ENCODE measurements at places on chromosomes 3 and 15.

- no peaks in the 10 kb centered on the region for H3K27me3 ChIP-seq
- no peak overlapping the region for H3K4me3 ChIP-seq
These were observed 16.4 kb downstream of the GYG1 start for GRCh38 chr3:149007567-149008257.

DNA sequence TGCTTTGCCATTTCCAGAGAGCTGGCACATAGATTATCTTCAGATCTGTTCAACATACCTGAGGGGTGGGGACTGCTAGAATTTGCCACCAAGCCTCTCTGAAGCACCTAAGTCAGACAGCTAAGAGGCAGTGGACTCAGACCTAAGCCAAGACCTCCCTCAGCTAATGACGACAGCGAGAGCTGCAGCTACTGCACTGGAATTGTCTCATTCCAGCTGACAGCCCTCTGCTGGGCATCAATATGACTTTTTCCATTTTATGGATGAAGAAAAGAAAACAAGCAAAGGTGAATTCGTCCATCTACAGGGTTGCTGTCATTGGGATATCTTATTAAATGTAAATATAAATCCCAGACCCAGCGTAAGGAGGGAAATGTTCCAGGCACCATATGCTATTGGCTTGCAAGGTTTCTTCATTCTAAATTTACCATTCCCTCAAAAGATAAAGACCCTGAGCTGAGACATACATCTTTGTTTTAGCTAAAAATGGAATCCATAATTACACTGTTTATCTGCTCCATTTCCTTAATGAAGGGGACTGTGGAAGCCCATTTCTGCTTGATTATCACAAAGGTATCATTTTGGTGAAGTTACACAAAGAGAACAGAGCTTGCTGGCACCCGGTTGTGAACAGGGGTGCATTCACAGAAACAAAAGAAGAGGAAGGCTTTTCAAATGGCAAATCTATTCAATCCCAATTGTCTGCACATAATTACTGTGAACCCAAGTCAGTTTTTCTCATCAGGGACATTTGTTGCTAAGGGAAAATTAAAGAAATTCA is 85.5 kb upstream of the LRTM1 start:
- H3K27ac ChIP-seq: no peak overlapping the region
- no peaks in the 10 kb centered on the region for H3K4me1 ChIP-seq
- no peaks in the 10 kb centered on the region for H3K27me3 ChIP-seq
- no peaks in the 10 kb centered on the region for H3K36me3 ChIP-seq
- no peak for DNase-seq

GRCh38 chr15:46441294-46442062 is 806.6 kb downstream of the SQOR start:
- no peaks in the 10 kb centered on the region for H3K4me1 ChIP-seq
- no peaks in the 10 kb centered on the region for H3K36me3 ChIP-seq
- H3K27me3 ChIP-seq: no peaks in the 10 kb centered on the region
- no peak for DNase-seq

GRCh38 chr3:148866261-148866660 is 1.2 kb downstream of the CPA3 start:
- H3K4me3 ChIP-seq: no peak overlapping the region
- no peaks in the 10 kb centered on the region for H3K36me3 ChIP-seq

GRCh38 chr3:171678971-171679492 is 131.3 kb downstream of the PLD1 start:
- H3K4me1 ChIP-seq: no peaks in the 10 kb centered on the region
- H3K27ac ChIP-seq: no peak overlapping the region
- H3K36me3 ChIP-seq: no peaks in the 10 kb centered on the region
- H3K4me3 ChIP-seq: no peak overlapping the region
- no peak for DNase-seq
- H3K27me3 ChIP-seq: peaks cover 28% of the 10 kb centered on the region

GRCh38 chr3:126451511-126451910 is 24.2 kb downstream of the ZXDC start:
- DNase-seq: no peak
- H3K4me3 ChIP-seq: no peak overlapping the region
- peaks cover 37% of the 10 kb centered on the region for H3K36me3 ChIP-seq
- H3K4me1 ChIP-seq: peaks cover 4% of the 10 kb centered on the region
- no peaks in the 10 kb centered on the region for H3K27me3 ChIP-seq

GRCh38 chr15:76059320-76060117 is at the start of gene TMEM266:
TSS of gene TMEM266 (plus strand) at chr15:76059985. CDS start at chr15:76134264, 74,279 bp downstream.
- H3K36me3 ChIP-seq: no peaks in the 10 kb centered on the region
- DNase-seq: no peak
- H3K4me3 ChIP-seq: peak within 1 kb of the TSS; percentile 72
- peaks cover 66% of the 10 kb centered on the region for H3K27me3 ChIP-seq

DNA sequence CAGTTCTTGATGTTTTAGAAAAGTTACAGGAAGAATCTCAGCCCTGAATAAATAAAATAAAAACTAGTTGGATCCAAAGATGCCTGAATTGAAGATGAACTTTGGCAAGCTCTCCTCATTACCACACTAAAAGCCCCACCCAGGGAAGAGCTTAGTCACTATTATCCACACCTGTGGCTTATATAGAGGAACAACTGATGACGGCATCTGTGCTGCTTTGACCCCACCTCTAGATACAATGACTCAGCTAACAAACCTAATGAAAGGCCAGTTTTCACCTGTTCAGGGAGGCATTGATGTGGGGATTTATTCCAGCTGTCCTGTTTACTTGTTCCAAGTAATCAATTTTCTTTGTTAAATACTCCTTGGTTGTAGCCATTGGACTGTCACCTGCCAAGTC is 604.7 kb upstream of the EPHA6 start:
- no peaks in the 10 kb centered on the region for H3K4me1 ChIP-seq
- no peak overlapping the region for H3K4me3 ChIP-seq
- H3K27me3 ChIP-seq: no peaks in the 10 kb centered on the region
- H3K27ac ChIP-seq: no peak overlapping the region

DNA sequence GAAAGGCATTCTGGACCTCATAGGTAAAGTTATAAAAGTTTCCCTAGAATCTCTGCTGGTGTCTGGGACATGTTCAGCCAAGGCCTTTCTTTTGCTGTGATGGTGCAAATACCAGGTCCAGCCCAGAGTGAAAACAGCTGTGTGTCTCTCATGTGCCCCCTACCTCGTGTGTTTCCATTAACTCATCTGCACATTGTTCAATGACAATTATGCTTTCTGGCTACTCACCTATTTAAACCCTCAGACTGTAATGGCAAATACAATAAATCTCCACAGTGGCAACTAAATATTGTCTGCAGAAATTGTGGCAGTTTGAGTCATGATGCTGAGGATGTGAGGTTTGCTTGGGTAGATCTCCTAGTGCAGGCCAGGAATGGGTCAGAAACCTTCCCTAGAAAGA is 53.1 kb upstream of the GALNT15 start:
- no peaks in the 10 kb centered on the region for H3K36me3 ChIP-seq
- no peaks in the 10 kb centered on the region for H3K4me1 ChIP-seq
- no peak overlapping the region for H3K27ac ChIP-seq
- no peaks in the 10 kb centered on the region for H3K27me3 ChIP-seq
- DNase-seq: no peak
- no peak overlapping the region for H3K4me3 ChIP-seq

- peaks cover 36% of the 10 kb centered on the region for H3K36me3 ChIP-seq
- no peaks in the 10 kb centered on the region for H3K27me3 ChIP-seq
- peak overlapping the region; percentile 57 for H3K27ac ChIP-seq
- H3K4me3 ChIP-seq: no peak overlapping the region
- no peak for DNase-seq
These were observed 52.6 kb downstream of the MBNL1 start for GRCh38 chr3:152321200-152321954.

DNA sequence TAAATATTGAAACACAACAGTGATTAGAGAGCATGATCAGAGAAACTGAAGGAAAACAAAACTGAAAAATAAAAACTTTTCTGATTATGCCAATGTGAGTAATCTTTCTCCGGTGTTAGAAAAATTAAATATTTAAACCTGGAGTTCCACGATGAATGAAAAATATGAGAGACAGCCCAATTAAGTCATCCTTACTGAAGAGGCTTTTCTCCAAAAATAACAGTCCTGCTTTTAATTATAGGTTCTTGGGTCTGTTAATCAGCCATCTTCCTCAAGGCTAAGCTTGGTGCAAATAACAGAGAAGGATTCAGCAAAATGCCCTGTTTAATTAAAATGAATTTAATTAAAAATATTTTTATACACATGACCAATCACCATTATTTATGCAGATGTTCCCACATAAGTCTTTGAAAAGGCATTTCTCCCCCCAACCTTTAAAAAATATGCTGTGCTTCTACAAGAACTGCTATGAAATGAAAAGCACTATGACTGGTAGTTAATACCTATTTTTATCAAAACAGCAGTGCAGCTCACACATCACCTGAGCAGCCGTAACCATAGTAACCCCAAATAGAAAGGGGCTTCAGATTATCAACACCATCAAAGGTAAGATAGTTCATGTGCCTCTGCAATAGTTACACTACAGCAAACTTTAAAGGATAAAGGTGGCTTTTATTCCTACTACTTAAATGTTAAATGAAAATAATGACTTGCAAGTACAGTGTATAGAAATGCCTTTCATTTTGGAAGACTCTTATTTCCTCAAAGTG is 175.7 kb downstream of the SLC9A9 start:
- peaks cover 11% of the 10 kb centered on the region for H3K27me3 ChIP-seq
- H3K36me3 ChIP-seq: no peaks in the 10 kb centered on the region
- DNase-seq: no peak
- H3K27ac ChIP-seq: no peak overlapping the region

DNA sequence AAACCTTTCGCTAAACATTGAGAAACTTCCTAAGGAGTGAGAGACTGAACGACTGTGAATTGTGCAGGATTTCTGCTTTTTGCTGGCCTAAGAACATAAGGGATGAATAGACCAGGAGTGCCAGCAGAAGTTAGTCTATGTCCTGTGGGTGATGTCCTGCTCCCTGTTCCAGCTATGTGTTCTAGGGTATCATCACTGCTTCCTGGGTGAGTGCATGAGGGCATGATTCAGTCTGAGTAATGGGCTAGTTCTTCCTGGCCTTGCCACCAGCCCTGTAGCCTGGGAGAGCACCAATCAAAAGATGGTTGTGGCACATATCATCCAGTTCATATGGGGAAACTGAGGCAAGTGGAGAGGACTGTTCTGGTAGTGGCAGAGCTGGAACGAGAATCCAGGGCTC is 153.9 kb upstream of the TPM1 start:
- H3K4me1 ChIP-seq: no peaks in the 10 kb centered on the region
- H3K27ac ChIP-seq: no peak overlapping the region
- DNase-seq: no peak
- no peak overlapping the region for H3K4me3 ChIP-seq
- peaks cover 15% of the 10 kb centered on the region for H3K27me3 ChIP-seq
- H3K36me3 ChIP-seq: no peaks in the 10 kb centered on the region

GRCh38 chr15:67148196-67148701 is 82.8 kb downstream of the SMAD3 start:
- H3K4me3 ChIP-seq: no peak overlapping the region
- DNase-seq: no peak
- peaks cover 69% of the 10 kb centered on the region for H3K4me1 ChIP-seq
- no peaks in the 10 kb centered on the region for H3K27me3 ChIP-seq

DNA sequence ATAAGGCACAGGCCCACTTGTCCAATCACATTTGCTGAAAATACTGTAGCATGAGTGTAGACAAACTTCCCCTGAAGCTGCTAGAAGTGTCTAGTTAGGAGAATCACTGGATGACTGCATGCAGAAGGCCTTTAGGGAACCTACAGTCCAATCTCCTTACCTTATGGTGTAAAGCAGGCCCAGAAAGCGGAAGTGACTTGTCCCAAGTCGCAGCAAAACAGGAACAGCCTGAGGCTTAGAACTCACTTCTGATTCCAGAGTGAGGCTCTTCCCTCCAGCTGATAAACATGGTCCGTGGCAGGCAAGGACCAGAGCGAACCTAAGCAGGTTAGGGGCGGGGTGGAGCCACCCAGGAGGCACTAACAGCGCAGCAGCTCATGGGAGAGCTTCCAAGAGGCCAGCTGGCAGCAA is 2.5 kb downstream of the GRAMD2A start:
- H3K27ac ChIP-seq: no peak overlapping the region
- no peak overlapping the region for H3K4me3 ChIP-seq
- no peak for DNase-seq
- H3K27me3 ChIP-seq: peaks cover 13% of the 10 kb centered on the region
- peaks cover 5% of the 10 kb centered on the region for H3K4me1 ChIP-seq

GRCh38 chr3:106029954-106030626 is 161.3 kb upstream of the CBLB start:
- peaks cover 5% of the 10 kb centered on the region for H3K36me3 ChIP-seq
- H3K27ac ChIP-seq: no peak overlapping the region

DNA sequence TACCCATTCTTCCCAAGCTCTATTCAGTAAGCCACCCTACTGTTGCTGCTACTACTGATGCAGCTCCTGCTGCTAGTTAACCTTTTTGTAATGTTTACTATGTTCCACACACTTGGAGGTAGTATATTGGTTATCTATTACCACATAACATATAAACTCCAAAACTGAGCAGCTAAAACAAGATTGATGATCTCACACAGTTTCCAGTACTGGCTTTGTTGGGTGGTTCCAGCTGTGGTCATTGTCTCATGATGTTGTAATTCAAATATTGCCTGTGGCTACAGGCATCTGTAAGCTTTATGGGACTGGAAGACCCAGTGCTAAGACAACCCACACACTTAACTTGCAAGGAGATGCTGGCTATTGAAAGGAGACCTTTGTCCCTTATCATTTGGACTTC is 556.2 kb upstream of the SUCLG2 start:
- H3K4me3 ChIP-seq: no peak overlapping the region
- DNase-seq: no peak
- no peak overlapping the region for H3K27ac ChIP-seq
- no peaks in the 10 kb centered on the region for H3K27me3 ChIP-seq

DNA sequence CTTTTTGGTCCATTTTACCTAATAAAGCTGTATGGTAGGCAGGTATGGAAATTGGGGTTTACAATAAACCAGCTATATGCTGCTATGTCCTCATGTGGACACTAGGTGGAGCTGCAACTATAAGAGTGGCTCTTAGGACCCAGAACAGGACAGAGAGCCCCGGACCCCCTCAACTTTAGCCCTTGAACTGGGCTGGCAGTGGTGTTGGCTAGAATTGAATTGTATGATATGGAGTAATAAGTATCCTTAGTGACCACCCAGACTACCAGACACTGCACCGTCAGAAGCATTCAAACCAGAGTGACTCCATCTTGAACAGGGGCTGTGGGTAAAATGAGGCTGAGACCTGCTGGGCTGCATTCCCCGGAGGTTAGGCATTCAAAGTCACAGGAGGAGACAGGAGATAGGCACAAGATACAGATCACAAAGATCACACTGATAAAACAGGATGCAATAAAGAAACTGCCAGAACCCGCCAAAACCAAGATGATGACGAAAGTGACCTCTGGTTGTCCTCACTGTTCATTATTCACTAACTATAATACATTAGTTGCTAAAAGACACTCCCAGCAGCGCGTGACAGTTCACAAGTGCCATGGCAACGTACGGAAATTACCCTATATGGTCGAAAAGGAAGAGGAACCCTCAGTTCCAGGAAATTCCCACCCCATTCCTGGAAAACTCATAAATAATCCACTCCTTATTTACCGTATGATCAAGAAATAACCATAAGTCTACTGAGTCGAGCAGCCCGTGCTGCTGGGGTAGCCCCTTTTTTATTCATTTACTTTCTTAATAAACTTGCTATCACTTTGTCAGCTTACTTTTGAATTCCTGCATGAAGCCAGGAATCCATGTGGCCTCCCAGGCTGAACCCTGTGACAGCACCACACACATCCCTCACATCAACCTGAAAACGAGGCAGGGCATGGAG is 68.7 kb upstream of the BLM start:
- peak; percentile 79 for DNase-seq
- H3K27ac ChIP-seq: peak overlapping the region; percentile 87
- H3K4me1 ChIP-seq: peaks cover 42% of the 10 kb centered on the region
- peaks cover 17% of the 10 kb centered on the region for H3K36me3 ChIP-seq
